T-helper 9 cell (primary cell): ENCODE measurements at places on chromosomes 5 and 9.

- DNase-seq = no peak
Observed at GRCh38 chr9:4803670-4804530, 11.2 kb downstream of the RCL1 start.

DNA sequence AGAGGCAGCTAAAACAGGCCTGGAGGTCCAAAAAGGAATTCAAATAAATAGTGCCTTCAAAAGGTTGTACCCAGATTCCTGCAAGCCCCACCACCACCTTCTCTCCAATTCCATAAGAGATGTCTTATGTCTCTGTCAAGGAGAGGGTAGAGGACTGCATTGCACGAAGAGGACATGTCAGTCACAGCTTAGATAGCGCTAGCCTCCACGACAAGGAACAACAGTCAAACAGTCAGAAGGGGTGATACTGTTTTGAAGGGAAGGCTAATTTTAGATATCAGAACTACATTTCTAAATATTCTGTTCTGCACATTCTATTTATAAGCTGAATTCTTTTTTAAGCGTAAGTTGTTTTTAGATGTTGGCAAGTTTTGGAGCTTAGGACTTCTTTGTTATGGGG lies 34.2 kb downstream of the PLAC8L1 start:
- DNase-seq = no peak

GRCh38 chr9:86885232-86885631 lies 62.1 kb downstream of the GAS1 start:
- DNase-seq = no peak

DNA sequence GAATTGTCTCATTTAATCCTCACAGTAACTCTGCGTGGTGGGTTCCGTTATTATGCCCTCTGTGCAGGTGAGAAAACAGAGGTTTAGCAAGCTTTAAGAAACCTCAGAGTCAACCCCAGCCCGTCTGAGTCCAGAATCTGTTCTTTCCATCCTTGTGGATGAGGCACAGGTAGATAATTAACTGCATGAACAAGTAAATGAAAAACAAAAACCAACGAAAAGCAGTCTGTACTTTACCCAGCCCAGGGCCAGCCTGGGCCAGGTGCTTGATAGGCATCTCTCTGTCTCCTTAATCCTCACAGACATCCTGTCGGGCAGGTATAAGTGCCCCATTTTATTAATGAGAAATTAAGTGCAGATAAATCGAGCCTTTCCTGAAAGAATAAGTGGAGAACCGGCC lies 25.3 kb upstream of the CXCL14 start:
- no peak for DNase-seq

DNA sequence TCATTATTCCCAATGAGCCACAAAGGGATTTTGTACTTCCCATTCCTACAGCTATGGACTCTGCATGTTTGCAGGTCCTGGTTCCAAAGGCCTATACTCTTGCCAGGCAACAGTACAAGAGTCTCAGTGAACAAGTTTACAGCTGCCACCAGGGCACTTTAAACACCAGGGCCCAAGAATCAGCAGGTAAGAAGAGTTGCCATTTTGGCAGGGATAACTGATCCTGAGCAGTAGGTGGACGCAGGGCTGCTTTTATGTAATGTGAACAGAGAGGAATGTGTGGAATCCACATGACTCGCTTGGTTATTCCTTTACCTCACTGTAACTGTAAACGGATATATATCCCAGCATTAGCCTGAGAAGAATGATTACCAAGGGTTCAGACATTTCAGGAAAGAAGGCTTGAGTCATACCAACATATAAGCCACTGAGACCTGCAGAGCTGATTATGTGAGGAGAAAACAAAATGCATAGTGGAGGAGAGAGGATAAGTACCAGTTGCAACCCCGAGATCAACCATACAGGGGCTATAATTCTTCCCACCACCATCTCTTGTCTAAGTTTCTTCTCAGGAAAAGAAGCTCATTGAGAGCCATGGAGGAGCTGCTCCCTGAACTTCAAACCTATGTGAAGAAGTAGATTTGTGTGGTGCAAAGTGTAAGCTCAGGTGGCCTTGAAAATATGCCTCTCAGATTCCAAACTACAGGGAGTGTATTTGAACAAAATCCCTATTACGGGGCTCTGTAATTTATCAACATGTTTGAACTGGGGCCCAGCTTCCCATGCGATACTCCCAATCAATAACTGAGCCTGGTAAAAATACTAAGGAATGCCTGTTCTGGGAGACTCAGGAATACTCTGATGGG lies 24.6 kb downstream of the RAPGEF6 start:
- DNase-seq = no peak

- DNase-seq = no peak
Observed at GRCh38 chr9:134571326-134571931, 70.2 kb upstream of the COL5A1 start.

GRCh38 chr5:78404682-78405293 lies 44.4 kb downstream of the SCAMP1 start:
- DNase-seq = no peak

- peak; percentile 53 for DNase-seq
Observed at GRCh38 chr5:95631991-95632675, 12.2 kb downstream of the GPR150 start.

- no peak for DNase-seq
Observed at GRCh38 chr9:78001946-78002731, 29.5 kb downstream of the GNAQ start.

GRCh38 chr5:149216496-149216895 lies 55.2 kb upstream of the AFAP1L1 start:
- no peak for DNase-seq

DNA sequence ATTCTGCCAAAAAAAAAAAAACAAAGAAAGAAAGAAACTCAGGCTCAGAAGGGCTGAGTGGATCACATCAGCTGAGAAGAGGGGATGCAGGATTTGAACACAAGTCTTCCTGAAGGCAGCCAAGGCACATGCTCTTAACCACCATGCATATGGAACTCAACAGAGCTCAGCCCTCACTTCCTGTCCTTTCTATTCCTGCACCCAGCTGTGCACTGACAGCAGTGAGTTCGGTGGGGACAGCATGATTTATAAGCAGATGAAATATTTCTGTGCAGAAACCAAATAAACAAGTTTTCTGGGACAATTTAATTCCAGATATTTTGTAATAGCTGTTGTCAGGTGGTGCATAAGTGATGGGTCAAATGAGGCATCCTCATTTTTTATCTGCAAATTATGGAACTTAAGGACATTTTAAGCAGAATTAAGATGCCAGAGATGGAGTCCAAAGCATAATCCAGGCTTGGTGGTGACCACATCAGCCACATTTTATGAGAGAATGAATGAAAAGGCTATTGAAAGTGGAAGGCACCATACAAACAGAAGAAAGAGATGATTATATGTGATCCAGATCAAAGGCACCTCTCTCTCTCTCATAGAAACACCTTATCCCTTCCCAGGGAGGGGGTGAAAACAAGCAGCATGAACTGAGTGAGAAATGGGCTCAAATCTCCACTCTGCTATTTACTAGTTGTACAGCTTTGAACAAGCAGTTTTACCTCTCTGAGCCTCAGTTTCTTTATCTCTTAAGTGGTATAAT lies 303.6 kb upstream of the MSX2 start:
- no peak for DNase-seq

DNA sequence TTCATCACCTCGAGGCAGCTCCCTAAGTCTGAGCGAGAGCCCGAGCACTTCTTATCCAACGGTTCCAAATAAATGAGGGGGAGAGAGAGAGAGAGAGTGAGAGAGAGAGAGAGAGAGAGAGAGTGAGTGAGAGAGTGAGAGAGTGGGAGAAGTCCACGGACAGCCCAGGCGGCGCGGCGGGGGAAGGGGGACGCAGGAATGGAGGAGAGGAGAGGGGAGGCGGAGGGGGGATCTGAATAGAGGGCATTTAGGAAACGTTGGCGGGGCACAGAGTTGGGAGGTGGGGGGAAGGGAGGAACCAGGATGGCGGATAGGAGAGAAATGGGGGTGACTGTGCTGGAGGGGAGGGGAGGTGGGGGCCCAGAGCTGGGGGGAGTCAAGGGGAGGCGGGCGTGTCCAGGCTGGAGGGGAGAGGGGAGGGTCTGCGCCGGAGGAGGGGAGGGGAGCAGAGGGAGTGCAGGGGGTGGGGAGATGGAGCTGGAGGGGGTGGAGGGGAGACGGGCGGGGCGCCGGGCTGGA lies 398 bp upstream of the BASP1 start:
- no peak for DNase-seq

DNA sequence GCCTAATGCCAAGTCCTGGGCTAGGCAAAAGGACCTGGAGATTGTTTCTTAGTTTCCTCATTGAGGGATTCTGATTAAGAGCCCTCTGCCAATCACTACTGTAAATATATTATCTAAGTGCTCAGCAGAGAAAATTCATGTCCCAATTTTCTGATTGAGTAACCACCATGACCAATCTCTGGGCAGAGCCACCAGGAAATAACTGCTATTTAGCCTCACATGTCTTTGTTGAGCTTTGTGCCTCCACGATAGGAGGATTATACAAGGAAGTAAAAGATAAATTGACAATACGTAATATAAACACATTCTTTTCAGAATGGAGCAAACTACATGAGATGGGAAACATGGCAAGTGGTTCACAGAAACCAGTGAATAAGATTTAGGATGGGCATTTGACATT lies 396.1 kb upstream of the PAPPA start:
- DNase-seq = no peak

DNA sequence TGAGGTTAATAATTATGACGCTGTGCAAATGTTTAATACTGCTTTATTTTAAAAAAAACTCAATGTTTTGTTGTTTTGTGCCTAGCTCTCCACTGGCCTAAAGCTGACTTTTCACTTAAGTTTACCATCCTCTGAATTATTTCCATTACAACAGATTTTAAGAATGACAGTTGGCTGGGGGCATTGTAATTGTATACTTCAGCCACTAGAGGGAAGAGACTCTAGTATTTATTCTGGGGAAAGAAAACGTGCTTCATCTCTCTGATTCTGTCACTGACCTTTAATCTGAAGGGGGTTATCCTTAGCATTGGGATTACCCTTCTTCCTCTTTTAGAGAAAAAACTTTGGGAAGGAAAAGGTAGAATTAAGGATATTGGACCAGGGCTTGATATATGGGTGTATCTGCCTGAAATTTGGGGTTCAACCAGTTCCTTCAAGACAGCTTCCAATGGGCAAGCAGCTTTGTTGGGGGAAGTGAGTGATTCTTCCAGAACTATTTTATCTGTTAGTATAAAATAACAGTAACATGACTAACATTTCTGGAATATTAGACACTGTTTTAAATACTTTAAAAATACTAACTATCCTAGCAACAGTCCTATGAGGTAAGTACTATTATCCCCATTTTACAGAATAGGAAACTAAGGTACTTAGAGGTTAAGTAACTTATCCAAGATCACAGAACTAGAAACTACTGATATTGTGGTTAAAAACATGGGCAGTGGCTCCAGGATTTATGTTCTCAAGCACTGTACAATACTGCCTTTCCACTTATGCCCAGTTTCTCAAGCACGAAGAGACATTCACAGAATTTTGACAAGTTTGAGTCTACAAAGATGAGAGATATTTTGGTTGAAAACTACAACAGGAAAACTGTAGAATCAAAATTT lies 208.4 kb downstream of the CD180 start:
- DNase-seq = no peak

DNA sequence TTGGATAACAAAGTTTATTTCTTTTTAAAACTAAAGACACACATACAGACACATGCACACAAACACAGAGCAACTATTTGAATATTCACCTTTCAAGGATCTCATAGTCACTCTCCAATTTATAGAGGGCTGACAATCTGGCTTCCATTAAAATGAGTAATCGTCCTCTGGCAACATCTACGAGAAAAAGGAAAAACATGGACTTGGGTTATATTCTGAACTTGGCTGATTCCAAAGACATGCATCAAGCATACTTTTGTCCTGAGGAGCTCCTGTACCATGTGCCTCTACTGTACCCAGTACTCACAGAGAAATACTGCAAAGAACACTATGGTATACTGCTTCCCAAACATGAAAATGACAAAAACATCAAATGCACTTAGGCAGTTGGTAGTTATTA lies 15.4 kb downstream of the IARS1 start:
- no peak for DNase-seq

DNA sequence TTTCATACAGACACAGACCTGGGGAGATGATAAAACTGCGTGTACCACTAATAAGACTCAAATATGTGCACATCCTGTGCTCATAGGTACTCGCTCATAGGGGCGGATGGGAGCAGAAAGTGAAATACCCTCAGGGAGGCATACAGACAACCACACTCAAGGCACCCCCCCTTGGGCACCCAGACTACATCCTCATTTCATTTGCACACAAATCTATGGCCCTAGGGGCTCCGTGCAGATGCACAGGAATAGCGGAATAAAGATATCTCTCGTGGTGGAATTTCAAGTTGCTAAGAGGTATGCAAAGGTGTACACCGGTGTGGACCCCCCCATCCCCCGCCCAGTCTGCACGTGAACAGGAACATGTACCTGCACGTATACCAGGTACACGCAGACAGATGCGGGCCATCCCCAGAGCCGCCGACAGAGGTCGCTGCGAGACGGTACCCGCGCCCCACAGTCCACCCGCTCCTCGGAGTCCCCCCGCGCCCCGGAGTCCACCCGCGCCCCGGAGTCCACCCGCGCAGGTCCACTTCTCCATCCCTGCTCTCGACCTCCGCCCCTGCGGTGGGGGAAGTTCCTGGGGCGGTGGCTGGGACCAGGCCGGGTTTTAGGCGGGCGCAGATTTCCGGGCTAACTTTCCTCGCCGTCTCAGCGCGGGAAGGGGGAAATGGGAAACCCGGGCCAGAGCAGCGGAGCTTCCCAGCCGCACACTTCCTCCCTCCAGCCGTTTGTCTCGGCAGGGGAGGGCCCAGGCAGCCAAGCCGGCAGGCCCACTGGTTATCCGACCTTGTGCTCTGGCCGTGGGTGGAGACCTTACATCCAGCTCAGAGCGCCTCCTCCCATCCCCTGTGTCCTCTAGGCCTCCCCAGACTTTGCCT lies 1.0 kb upstream of the IL12B start:
- DNase-seq = peak; percentile 76

GRCh38 chr5:169649486-169649885 lies 12.4 kb downstream of the DOCK2 start:
- no peak for DNase-seq

- DNase-seq = no peak
Observed at GRCh38 chr5:95946451-95946850, 15.2 kb downstream of the ELL2 start.

- no peak for DNase-seq
Observed at GRCh38 chr9:96420468-96421219, 2.5 kb upstream of the ZNF367 start.

- DNase-seq = no peak
Observed at GRCh38 chr9:3830291-3830690, 304.5 kb upstream of the RFX3 start.

DNA sequence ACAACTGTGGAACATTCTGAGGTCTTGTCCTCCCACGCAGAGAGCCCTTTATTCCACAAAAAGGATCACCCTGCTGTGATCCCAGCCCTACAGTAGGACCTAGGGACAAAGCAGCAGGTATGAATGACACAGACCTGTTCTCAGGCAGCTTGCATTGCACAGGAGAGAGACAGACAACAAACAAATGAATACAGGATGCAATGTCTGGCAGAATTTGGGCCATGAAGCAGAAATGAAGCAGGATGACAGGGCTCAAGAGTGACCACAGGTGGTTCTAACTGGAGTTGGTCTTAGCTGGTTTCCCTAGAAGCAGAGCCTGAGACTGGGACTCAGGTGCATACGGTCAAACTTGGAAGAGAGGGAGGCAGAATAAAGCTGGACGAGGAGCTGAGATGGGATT lies 388.8 kb downstream of the CDK5RAP2 start:
- DNase-seq = no peak

GRCh38 chr9:134730011-134730760 lies 88.6 kb downstream of the COL5A1 start:
- no peak for DNase-seq

- no peak for DNase-seq
Observed at GRCh38 chr5:14305045-14305444, 161.9 kb downstream of the TRIO start.

GRCh38 chr5:164597293-164597900 lies 1092.0 kb downstream of the MAT2B start:
- no peak for DNase-seq
